NCI-H2107 (cell line): ENCODE measurements at places on chromosomes 11 and 22.

DNA sequence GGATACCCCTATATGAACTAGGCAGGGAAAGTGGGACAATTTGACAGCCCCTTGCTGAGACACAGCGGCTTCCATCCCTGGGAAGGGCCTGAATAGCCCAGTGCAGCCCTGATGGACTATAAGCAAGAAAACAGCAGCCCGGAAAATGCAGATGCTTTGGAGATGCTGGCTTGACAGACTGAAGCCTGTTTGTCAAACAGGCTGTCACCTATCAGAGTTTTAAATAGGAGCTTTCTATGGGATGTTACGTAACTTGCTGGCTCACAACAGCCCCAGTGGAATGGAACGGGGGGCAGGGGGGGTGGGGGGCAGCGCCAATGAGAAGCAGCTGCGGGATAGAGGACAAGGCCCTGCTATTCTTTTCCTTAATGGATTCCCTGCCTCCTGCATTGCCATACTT, 91.9 kb upstream of the NTM start:
- no peak for DNase-seq

- DNase-seq, result no peak
Observed at GRCh38 chr11:125451400-125452124, 44.5 kb downstream of the FEZ1 start.

- DNase-seq, result no peak
Observed at GRCh38 chr22:36977401-36977861, 41.8 kb downstream of the TST start.

GRCh38 chr11:14519597-14519916, 629 bp downstream of the PSMA1 start:
- DNase-seq, result no peak

DNA sequence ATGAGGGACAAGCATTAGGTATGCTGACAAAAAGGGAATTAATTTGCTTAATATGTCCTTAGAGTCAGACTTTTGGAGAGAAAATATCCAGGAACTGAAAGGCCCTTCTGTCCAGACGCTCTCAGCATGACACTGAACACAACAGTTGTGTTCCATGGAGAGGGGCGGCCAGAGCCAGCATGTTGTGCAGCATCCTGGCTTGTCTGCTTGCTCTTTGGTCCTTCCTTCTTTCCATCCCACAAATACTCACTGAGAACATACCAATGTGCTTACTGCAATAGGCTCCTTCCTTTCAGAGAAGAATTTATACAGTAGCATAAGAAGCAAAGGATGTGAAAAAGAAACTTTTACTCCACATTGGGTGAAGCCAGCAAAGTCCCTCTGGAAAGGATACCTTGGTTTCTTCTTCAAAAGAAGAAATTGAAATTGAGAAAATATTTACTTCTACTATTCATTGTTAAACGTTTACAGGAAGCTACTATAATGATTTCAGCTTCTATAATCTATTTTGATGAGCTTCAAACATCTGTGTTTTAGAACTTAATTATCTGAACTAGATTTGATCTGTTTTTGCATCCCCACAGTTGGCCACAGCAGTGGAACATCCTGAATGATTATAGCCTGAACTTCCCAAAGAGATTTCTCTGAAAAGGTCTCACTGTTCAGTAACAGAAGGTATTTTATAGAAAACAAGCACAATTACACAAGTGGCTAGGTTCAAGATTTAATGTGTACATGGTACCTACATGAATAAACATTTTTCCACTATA, 304.1 kb upstream of the PITPNB start:
- DNase-seq, result no peak

DNA sequence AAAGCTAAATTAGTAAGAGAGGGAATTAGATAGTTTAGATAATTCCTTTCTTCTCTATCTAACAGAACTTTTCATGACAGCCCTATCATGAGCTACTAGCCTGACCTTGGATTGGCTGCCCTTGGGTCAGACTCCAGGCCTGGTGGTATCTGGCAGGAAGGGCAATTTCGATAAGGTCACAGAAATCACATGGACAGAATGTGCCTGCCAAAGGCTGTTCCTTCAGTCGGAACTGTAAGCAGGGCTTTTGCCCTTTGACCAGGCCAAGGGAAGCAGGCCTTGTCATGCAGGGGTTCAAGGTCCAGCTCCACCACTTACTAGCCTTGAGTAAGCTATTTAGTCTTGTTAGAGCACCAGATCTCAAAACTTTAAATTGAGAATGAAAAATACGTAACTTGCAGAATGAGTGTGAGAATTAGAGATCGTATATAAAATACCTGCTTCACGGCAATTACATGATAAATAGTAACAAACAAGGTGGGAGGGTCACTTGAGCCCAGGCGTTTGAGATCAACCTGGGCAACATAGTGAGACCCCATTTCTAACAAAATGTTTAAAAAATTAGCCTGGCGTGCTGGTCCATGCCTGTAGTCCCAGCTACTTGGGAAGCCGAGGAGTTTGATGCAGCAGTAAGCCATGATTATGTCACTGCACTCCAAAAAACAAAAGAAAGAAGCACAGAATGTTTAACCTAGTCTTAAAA, 60.8 kb upstream of the SC5D start:
- DNase-seq, result no peak

GRCh38 chr11:92087725-92088537, 136.7 kb upstream of the FAT3 start:
- DNase-seq, result no peak

DNA sequence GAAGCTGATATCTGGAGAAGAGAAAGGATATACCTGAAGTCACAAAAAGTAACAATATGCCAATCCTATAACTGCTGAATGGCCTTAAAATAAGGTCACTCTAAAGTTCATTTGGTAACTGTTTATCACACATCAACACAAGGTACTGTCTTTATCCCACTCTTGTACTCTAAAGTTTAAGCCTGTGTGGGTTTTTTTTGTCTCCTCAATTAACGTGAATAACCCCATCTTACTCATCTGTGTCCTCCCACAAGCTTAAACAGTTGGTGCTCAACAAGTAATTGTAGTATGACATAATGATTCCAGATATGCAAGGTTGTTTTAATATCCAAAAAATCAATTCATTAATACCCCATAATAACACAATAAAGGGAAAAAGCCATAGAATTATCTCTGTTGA, 42.1 kb downstream of the PAK1 start:
- DNase-seq, result no peak
